Choroid plexus epithelial cell (primary cell): ENCODE measurements at places on chromosomes 12 and 14.

- DNase-seq: no peak
Observed at GRCh38 chr14:94517641-94518257, 8.5 kb upstream of the SERPINA12 start.

DNA sequence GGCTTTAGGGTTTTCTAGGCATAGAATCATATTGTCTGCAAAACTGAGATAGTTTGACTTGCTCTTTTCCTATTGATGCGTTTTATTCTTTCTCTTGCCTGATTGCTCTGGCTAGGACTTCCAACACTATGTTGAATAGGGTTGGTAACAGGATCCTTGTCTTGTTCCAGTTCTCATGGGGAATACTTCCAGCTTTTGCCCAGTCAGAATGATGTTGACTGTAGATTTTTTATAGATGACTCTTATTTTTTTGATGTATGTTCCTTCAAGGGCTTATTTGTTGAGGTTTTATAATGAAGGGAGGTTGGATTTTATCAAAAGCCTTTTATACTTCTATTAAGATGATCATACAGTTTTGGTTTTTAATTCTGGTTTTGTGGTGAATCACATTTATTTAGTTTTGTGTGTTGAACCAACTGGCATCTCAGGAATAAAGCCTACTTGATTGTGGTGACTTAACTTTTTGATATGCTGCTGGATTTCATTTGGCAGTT lies 478.2 kb downstream of the TMEM117 start:
- no peak for DNase-seq

GRCh38 chr14:95037273-95037672 lies 120.1 kb downstream of the DICER1 start:
- no peak for DNase-seq

DNA sequence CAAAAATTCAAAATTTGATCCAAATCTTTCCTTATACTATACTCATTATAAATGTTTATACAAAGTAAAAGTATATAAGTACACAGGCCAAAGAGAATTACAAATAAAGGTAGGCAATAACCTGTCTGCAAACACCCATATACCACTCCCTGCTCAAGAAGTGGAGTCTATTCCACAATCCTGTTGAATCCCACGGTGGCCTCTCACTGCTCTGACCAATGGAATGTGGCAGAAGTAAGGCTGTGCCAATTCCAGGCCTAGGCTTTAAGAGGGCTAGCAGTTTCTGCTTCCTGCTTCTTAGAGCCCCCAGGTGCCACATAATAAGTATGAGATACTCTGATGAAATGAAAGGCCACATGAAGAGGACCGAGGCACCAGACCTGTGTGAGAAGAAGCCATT lies 79.8 kb upstream of the CFL2 start:
- DNase-seq: peak; percentile 36

DNA sequence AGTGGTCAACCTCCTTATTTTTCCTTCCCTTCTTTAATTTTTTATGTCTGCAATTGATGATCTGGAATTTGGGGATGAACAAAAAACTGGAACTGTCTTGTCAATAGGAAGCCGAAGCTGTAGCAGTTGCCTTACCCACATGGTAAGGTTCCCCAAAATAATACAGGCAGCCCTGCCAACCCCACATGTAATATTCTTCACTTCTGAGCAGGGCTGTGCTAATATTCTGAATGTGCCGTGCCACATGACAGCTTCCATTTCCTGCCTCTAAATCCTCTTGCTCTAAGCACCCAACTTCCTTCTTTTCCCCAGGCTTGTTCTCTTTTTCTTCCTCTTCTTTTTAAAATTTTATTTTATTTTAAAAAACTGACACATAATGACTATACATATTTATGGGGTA lies 39.6 kb downstream of the GPATCH2L start:
- no peak for DNase-seq

- peak; percentile 55 for DNase-seq
Observed at GRCh38 chr14:35046751-35047536, 872 bp downstream of the FAM177A1 start.

DNA sequence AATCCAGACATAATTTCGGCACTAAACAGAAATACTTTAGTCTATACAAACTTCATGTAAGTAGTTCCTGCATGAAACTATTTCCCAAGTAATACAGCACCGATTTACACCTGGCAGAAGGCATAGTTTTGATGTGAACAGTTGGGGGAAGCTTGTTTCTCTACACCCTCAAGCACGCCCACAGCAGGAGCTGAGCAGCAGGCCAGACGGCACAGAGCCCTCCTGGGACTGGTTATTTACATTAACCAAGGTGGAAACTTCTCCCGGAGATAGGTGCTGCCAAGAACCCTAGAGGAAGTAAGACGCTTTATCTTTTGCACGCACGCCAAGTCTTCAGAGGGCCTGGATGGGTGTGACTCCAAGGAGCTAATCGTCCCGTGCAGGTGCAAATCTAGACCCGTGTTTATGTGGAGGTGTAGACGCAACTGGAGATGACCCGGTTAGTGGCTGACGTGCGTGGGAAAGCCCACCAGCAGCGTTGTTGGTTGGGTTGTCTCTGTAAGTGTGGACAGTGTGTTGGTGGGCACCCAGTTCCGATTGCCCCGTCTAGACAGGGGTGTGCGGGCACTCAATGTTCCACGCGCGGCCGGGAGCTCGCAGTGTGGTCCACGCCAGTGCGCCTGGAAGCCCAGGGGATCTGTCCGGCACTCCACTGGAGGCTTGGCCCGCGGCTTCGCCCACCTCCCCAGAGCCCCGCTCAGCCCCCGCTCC lies 767 bp upstream of the TCP11L2 start:
- peak; percentile 78 for DNase-seq

DNA sequence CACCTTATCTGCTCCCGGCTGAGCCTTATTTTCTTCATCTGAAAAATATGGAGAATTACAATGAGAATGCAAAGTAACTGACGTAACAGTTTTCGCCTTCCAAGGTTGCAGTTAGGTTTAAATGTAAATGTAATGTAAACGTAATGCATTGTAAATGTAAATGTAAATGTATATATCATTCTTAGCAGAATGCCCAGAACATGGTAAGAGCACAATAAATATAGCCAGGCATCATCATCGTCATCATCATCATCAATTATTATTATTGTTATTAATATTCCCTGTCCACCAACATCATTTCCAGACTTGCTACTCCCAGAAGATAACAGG lies 770.0 kb downstream of the MED13L start:
- no peak for DNase-seq

DNA sequence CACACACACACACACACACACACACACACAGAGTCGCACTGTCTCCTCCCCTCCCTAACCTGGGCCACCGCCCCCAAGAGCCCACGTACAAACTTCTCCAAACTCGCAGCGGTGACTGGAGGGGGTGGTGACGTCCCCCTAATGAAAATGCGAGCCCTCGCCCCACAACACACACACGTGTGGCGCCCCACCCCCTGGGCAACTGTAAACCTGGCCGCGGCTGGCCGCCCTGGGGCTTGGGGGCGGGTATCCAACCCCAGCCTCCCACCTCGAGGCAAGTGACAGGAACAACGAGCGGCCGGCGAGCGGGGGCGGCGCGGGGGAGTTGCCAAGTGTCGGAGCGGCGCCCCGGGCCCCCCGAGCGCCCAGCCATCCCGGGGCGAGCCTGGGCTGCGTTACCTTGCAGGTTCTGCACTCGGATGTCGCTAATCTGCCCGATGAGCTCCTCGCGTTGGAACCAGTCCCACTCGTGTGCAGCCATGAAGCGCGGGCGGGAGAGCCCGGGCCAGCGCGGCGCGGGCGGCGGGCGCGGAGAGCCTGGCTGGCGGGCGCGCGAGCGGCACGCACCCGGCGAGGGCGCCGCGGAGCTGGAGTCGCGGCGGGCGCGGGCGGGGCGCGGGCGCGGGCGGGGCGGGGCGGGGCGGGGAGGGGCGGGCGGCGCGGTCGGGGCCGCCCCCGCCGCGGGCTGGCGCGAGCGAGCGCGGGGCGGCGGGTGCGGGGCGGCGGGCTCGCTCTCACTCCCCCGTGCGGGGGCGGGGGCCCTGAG lies at the start of gene CLMN:
Gene CLMN (minus strand): TSS at position 597 of the 766 bp plus-strand sequence. CDS start 116 bp downstream, at position 481.
- peak; percentile 28 for DNase-seq

- DNase-seq: no peak
Observed at GRCh38 chr12:2354151-2354991, 301.6 kb downstream of the CACNA1C start.

- peak; percentile 94 for DNase-seq
Observed at GRCh38 chr12:25436206-25437030, 116.7 kb downstream of the LMNTD1 start.

GRCh38 chr14:45284802-45285201 lies 31.8 kb upstream of the MIS18BP1 start:
- peak; percentile 5 for DNase-seq

GRCh38 chr12:22974865-22975264 lies 349.9 kb downstream of the ETNK1 start:
- peak; percentile 95 for DNase-seq

DNA sequence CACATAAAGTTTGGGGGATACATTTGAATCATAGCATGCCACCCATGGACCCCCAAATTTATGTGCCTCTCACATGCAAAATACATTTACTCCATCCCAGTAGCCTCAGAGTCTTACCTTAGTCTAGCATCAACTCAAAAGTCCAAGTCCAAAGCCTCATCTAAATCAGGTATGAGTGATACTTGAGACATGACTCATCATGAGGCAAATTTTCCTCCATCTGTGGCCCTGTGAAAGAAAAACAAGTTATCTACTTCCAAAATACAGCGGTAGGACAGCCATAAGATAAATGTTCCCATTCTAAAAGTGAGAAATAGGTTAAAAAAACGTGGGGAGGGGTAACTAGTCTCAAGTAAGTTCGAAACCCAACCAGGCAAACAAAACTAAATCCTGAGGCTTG lies 444.2 kb downstream of the SNAPC1 start:
- DNase-seq: peak; percentile 44

GRCh38 chr12:79659961-79660431 lies 30.8 kb downstream of the PAWR start:
- no peak for DNase-seq

- DNase-seq: no peak
Observed at GRCh38 chr14:101187816-101188570, 284.5 kb upstream of the RTL1 start.

DNA sequence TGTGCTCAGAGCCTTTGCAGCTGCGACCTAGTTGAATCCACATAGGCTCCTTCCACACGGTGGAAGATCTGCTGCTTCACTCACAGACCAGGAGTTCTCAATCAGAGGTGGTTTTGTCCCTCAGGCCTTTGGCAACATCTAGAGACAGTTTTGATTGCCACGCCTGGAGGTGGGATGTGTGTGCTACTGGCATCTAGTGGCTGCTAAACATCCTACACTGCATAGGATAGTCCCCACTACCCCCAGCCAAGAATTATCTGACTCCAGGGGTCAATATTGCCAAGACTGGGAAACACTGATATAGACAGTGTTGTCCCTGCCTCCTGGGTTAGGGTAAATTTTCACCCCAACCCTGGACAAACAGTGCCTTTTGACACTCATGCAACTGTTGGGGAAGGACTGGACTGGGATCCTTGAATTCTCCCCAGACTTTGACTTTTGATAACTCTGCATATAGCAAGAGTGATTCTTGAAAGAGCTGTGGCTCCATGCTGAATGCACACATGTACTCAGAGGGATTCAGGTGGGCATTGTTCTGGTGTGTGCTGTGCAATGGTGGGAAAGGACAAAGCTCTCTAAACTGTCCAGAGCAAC lies 39.8 kb downstream of the BAZ2A start:
- DNase-seq: peak; percentile 64

DNA sequence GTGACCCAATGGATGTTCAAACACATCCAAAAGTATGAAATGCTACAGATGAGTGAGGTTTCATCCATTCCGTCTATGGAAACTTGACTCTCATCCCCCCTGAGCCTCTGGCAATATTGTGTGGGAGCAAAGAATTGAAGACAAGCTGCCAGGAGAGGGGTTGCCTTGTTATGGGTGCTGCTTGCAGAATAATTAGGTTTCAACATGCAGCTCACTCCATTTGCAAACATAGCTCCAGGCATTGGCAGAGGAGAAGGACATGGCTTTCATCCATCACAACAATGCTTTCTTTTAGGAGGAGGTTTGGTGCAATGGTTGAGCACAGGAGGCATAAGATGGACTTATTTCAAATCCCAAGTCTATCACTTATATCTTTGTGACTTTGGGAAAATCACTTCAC lies 220.7 kb upstream of the SRRM4 start:
- no peak for DNase-seq

- DNase-seq: peak; percentile 90
Observed at GRCh38 chr12:15268927-15269552, 47.8 kb upstream of the RERG start.

DNA sequence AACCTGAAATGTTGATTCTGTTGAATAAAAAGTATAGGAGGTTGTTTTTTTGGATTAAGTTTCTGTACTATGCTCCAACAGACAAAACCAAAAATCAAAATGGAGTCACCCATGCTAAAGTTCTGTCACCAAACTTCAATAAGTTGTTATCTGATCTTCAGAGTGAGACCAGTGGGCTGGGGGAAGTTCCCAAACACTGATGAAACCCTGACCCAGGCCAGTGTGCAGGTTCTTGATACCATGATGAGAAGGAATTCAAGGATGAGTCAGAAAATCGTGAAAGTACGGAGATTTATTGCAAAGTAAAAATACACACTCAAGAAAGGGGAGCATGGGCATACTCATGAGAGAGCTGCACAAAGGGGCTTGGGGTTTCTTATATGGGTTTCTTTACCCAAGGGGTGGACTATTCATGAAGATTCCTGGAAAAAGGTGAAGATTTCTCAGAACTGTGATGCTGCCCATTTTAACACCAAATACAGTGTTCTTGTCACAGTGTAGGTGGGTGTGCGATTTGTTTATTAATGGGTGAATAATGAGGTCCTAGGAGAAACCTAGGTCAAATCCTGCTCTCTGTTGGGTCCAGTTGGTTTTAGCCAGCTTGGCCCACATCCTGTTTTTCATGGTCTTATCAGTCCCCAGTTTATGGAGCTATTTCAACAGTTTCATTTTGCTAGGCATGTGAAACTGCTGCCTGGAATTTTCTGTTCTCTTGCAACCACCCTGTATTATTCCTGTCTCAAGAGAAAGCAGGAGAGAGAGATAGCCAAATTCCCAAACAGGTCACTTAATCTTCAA lies 27.5 kb upstream of the DENND5B start:
- DNase-seq: peak; percentile 68

- DNase-seq: peak; percentile 80
Observed at GRCh38 chr14:32469388-32470160, 140.5 kb downstream of the AKAP6 start.

DNA sequence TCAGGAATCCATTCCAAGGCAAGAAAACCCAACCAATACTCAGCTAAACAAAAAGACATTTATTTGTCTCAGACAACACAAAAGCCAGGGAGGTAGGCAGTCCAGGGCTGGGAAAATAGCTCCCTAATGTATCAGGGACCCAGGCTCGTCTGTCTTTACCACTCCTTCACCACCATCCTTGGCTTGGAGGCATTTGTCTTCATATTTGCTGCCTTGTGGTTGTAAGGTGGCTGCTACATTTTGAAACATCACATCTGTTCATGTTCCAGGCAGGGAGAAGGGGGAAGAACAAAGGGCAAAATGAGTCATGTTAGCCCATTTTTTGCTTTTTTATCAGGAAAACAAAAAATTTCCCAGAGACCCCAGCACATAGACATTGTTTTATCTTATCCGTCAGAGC lies 44.8 kb upstream of the PCED1B start:
- DNase-seq: peak; percentile 56

DNA sequence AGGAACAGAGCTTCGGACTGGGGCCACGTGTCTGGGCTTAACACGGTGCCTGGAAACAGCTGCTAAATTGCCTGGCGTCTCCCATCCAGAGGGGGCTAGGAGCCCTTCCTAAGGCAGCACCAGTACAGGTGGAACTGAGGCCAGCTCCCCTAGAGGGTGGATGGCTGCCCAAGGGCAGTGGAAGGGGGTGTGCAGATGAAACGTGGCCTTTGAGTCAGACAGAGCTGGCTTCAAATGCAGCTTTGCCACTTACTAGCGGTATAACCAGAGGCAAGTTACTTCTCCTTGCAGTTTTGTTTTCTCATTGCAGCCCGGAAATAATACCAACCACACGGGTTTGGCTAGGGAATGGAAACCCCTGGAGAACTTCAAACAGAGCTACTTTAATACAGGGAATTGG lies 59.3 kb upstream of the SLC24A4 start:
- peak; percentile 8 for DNase-seq
